Thoracic aorta endothelial cell (primary cell): ENCODE measurements at places on chromosomes 6 and 20. TPM values are rescaled to one million over a fixed set of nuclear protein-coding genes. Genes with fewer than 3 reads are reported as not detected.

CST5 gene
- total RNA-seq, result not detected in 2 replicates

OPN5 gene
- total RNA-seq, result not detected in 2 replicates

PTK7 gene
- total RNA-seq, result 2.7 and 2.8 TPM in 2 replicates

PRRT1 gene
- 0.14 TPM in 1 of 2 replicates, not detected in the other for total RNA-seq

CCDC170 gene
- total RNA-seq, result under 0.01 and 0.14 TPM in 2 replicates

DTNBP1 gene
- 6.3 and 8.2 TPM in 2 replicates for total RNA-seq

GMPR gene
- total RNA-seq, result 20.1 and 25.0 TPM in 2 replicates

USP49 gene
- total RNA-seq, result 2.9 and 3.6 TPM in 2 replicates
